Activated CD8-positive, alpha-beta memory T cell treated with anti-CD3 and anti-CD28 coated beads for 1 hour (primary cell): ENCODE measurements at places on chromosomes 4 and X.

DNA sequence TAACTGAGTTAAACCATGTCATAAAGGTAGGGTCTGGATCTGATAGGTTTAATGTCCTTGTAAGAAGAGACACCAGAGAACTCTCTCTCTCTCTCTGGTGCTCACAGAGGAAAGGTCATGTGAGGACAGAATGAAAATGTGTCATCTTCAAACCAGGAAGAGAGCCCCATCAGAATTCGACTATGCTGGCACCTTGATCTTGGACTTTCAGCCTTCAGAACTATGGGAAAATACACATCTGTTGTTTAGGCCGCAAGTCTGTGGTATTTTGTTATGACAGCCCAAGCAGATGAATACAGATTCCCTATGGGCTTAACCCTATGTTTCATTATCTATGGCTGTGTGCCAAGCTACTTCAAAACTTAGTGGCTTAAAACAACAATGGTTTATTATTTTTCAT lies 105.5 kb upstream of the DDIT4L start:
- no peak for DNase-seq

- DNase-seq, result no peak
Observed at GRCh38 chrX:15430584-15430983, 46.4 kb upstream of the VEGFD start.

GRCh38 chr4:147780137-147780777 lies 48.4 kb downstream of the ARHGAP10 start:
- no peak for DNase-seq

DNA sequence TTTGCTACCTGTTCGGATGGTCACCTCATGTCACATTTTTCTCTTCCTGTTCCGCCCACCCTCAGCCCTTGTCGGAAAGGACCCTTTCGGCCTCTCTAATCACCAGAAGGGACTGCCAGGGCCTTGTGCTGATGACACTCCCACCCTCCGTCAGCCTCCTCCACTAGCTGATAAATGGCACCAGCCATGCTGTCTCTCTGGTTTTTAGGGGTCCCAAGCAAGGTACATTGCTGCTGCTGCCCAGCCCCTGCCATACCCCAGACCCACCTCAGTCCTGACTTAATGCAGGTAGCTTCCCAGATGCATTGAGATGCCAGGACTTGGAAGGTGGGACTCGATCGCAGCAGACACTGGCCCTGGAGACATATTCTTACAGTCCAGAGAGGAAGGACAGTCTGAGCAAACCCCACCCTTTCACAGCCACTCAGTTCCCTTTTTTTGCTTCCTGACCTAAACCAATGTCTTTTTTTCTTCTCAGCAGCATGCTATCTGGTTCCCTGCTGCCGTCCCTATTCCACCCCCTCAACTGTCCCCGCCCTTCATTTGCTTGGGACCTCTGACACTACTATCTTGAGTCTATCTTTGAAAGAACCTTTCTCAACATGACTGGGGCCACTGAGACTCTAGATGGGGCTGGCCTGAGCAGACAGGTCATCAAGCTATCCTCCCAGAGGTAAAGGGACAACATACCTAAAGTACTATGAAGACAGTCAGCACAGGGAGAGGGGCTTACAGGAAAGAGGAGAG lies at the start of gene BTK:
Gene BTK (minus strand): TSS at position 397 of the 747 bp plus-strand sequence. CDS start 10,907 bp downstream, outside the sequence.
- DNase-seq, result no peak

DNA sequence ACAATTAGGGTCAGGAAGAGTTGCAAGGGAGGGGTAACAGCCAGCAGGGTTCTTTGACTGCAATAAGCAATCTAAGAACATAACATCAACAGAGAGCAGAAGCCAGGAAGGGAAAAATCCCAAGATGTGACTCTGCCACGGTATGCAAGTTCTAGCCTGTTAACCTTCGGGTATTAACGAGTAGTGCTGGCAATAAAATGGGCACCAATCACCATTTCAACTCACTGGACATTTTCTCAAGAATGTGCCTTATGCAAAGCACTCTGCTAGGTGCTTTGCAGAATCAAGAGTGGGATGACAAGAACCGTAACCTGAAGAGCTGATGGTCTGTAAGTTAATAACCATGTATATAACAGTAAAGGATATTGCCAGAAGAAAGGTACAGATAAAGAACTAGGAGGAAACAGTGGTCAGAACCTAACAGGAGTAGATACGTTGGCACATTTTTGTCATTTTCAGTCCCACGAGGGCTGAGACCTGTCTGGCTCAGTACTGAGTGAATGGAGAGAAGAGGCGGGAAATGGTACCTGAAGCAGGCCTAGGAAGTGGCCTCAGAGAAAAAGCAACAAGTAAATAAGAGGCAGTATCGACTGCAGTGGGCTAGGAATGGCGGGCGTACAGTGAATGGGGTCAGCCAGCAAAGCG lies 2.7 kb downstream of the ELOVL6 start:
- DNase-seq, result no peak

DNA sequence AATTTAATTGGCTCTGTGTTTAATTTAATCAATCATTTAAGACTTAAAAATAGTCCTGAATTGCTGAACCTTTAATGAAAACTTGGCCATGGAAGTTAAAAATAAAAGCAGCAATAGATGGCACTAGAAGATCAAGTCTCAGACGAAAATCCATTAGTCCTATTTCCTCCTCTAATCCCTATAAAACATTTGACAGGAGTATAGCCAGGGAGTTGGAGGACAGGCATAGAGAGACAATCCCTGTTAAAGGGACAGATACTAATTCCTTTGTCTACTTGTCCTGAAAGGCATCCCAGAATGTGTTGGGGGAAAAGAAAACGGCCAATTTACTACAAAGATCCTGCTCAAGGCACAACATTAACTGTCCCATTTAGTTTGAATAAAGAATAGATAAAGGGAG lies 276.3 kb upstream of the TACR3 start:
- no peak for DNase-seq

DNA sequence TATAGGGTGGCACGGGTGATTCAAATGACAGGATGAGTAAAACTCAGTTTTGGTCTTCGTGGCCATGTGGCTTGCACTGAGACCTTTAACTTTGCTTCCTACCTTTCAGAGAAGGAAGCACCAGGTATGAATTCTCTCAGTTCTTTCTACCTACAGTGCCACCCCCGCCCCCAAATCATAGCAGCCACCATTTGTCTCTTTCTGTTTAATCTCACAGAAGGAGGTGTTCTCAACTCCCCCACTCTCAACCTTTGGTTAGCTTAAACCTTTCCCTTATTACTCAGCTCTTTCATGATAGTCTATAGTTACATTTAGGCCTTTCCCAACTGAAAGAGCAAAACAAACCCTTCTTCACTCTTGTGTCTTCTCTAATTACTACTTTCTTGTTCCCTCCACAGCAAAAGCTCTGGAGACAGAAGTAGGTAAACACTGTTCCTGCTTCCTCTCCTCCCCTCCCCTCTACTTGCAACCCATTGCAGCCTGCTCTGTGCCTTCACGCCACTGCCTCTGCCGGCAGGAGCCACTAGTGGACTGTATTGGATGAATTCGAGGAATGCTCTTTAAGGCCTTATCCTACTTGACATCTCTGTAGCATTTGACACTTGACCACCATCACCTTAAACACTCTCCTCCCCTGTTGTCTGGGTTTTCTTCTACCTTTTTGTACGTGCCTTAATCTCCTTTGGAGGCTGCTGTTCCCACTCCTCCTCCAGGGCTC lies 123.7 kb downstream of the AFF1 start:
- DNase-seq, result peak; percentile 0

DNA sequence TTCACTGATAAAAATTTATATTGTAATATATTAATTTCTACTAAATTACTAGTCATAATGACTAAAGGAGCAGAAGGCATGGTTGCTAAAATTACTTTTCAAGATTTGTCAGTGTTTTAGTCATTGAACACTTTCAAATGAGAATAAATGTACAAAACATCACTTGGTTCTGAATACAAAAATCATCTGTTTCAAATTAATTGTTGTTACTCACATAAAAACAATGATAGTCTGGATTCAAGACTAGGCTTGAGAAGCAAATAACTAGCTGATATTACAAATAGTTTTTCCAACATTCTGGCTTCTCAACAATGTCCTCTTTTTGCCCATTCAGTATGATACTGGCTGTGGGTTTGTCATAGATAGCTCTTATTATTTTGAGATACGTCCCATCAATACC lies 112.5 kb downstream of the ANAPC10 start:
- DNase-seq, result no peak
